ENCODE measurements at places on chromosomes 2 and 18. TPM values are rescaled to one million over a fixed set of nuclear protein-coding genes. Genes with fewer than 3 reads are reported as not detected.

Gene SP9
- total RNA-seq, result not detected

Gene SLC9A4
- total RNA-seq, result not detected

Gene ZAP70
- total RNA-seq, result not detected

Gene PLEKHB2
- total RNA-seq, result 96.6 TPM

Data from G401 (cell line).